ENCODE measurements at places on chromosomes 3 and 15. TPM values are rescaled to one million over a fixed set of nuclear protein-coding genes. Genes with fewer than 3 reads are reported as not detected.

Gene ZKSCAN7
- 4.5 TPM for total RNA-seq

Gene PARP6
- total RNA-seq, result 24.7 TPM

Gene MYO5C
- not detected for total RNA-seq

DNA sequence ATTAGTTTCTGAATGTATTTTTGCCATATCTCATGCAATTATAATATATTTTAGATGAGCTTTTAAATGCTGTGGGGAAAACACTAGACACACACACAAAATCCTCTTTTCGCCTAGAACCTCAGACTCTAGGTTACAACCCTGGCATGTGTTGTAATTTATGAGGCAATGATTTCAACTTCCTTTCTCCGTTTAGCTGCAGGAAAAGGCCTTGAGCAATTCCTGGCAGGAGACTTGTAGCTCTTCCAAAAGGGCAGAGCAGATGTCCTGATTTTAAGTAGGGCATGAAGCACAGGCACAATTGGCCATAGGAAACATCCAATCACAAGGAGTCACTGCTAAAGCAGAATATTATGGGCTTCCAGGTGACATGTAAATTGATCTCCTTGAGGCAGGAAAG, 82.0 kb downstream of the GPR156 start:
- H3K4me3 ChIP-seq, result no peak overlapping the region
- peaks cover 8% of the 10 kb centered on the region for H3K4me1 ChIP-seq
- DNase-seq, result peak; percentile 91
- no peaks in the 10 kb centered on the region for H3K27me3 ChIP-seq

Gene OSTN
- total RNA-seq, result not detected

GRCh38 chr3:192687488-192688152, 39.7 kb downstream of the FGF12 start:
- DNase-seq, result no peak
- H3K4me3 ChIP-seq, result no peak overlapping the region
- H3K27ac ChIP-seq, result no peak overlapping the region
- no peaks in the 10 kb centered on the region for H3K36me3 ChIP-seq

DNA sequence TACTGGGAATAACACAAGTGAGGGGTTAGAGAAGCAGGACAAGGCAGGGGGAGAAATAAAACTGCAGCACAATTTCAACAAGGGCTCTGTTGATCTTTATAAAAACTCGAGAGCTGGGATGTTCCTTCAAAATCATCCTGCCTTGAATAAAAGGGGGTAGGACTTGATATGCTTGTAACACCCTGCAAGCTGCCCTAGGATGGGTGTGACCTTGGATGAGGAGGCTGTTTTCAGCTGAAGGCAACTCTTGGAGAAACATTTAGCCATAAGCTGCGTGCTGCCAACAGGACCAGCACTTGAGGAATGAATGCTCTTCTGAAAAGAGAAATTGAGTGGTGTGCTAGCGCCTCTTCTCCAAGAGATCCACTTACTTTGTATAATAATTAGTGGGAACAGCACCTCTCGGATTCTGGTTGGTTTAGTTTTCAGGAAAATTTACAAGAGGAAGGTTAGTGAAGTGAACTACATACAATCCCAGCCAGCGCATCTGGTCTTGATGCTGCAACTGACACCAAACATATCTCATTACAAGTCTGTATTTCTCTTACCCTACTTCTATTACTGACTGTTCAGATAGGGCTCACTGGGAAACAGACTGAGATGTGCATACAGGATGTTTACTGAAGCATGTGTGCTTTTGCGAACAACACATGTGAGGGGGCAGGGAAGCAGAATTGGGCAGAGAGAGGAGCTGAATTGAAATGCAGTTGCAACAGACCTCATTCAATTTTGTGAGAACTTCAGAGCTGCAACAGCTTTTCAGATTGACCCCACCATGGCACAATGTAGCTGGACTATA, 643.0 kb upstream of the GOLIM4 start:
- H3K36me3 ChIP-seq, result no peaks in the 10 kb centered on the region
- no peaks in the 10 kb centered on the region for H3K4me1 ChIP-seq
- no peak overlapping the region for H3K27ac ChIP-seq
- no peak overlapping the region for H3K4me3 ChIP-seq

Gene KNG1
- not detected for total RNA-seq

DNA sequence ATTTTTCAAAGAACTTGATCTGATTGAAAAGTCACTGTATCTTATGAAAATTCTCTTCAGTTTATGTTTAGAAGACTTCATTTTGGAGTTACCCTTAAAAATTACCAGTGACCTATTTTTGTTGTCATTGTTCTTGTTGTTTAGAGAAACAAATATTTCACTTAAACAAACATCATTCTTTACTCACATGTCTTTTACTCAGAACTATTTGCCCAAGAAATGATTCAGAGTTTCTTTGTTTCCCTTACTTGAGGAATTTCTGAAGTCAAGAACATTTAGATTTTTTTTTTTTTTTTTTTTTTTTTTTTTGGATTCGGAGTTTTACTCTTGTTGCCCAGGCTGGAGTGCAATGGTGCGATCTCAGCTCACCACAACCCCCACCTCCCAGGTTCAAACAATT, 259.6 kb upstream of the UBE2E1 start:
- no peaks in the 10 kb centered on the region for H3K4me1 ChIP-seq
- no peak for DNase-seq
- H3K4me3 ChIP-seq, result no peak overlapping the region
- no peak overlapping the region for H3K27ac ChIP-seq

DNA sequence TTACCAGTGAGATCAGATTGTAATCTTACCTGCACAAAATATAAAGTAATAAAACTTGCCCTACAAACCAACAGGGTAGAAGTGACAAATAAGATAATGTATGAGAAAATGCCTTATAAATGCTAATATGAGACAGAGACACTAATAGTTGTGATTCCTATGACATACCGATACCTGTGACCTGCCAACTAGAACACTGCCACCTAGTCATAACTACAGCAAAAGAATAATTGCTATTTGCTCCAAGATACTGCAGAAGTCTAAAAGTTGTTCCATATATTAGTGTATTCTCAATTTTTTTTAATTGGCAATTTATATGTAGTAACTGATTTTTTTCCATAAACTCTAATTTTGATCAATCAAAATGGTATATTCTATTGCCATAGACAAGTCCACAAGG, 25.3 kb upstream of the GP5 start:
- peaks cover 14% of the 10 kb centered on the region for H3K4me1 ChIP-seq
- H3K27ac ChIP-seq, result no peak overlapping the region
- H3K36me3 ChIP-seq, result peaks cover 84% of the 10 kb centered on the region

- peaks cover 14% of the 10 kb centered on the region for H3K4me1 ChIP-seq
- H3K36me3 ChIP-seq, result peaks cover 16% of the 10 kb centered on the region
- no peak overlapping the region for H3K4me3 ChIP-seq
- no peaks in the 10 kb centered on the region for H3K27me3 ChIP-seq
These were observed 13.5 kb downstream of the TARS3 start for GRCh38 chr15:101710806-101711205.

DNA sequence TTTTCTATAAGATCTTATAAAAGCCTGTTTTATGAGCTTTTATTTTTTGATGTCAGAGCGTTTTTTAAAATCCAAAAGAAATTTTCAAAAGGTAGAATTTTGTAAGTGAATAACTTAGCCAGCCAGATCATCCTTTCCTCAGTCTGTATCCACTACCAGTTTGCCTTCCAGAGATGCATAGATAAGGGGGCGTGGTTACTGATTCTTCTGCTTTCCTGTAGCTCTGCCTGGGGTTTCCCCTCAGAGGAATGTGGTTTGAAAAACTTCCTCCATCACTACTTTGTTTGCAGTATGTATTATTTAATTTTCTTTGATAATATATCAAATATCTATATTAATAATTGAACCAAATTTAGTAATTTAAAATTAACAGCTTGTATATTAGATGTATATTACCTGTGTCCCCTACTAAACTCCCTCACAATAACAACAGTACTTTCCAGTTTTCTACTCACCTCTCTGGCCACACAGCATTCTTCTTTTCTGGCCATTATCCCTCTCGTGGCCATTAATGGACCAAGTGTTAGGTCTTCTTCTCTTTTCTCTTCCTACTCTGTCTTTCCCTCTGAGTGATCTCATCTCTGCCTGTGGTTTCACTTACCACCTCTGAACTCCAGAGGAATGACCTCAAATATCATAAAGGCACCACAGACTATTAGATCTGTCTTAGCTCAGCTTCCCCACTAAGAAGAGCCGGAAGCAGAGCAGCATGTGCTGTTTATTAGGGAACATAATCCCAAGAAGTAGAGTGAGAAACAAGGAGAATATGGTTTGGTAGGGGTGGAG, 239.7 kb downstream of the UBE2E2 start:
- H3K27me3 ChIP-seq, result no peaks in the 10 kb centered on the region
- H3K36me3 ChIP-seq, result no peaks in the 10 kb centered on the region
- H3K4me1 ChIP-seq, result peaks cover 4% of the 10 kb centered on the region
- no peak overlapping the region for H3K4me3 ChIP-seq
- peak; percentile 24 for DNase-seq

GRCh38 chr15:66715720-66716655, 14.0 kb downstream of the SMAD6 start:
- no peak for DNase-seq
- H3K4me1 ChIP-seq, result peaks cover 40% of the 10 kb centered on the region
- no peak overlapping the region for H3K4me3 ChIP-seq
- no peak overlapping the region for H3K27ac ChIP-seq

Gene PLIN1
- total RNA-seq, result not detected

- DNase-seq, result peak; percentile 85
- H3K27me3 ChIP-seq, result no peaks in the 10 kb centered on the region
- no peak overlapping the region for H3K4me3 ChIP-seq
- H3K4me1 ChIP-seq, result no peaks in the 10 kb centered on the region
- H3K36me3 ChIP-seq, result no peaks in the 10 kb centered on the region
- no peak overlapping the region for H3K27ac ChIP-seq
These were observed 30.6 kb upstream of the CERS3 start for GRCh38 chr15:100559330-100559729.

GRCh38 chr15:90880381-90881145, 3.7 kb upstream of the FES start:
- no peak overlapping the region for H3K27ac ChIP-seq
- peaks cover 5% of the 10 kb centered on the region for H3K36me3 ChIP-seq
- DNase-seq, result no peak
- peaks cover 4% of the 10 kb centered on the region for H3K4me1 ChIP-seq

DNA sequence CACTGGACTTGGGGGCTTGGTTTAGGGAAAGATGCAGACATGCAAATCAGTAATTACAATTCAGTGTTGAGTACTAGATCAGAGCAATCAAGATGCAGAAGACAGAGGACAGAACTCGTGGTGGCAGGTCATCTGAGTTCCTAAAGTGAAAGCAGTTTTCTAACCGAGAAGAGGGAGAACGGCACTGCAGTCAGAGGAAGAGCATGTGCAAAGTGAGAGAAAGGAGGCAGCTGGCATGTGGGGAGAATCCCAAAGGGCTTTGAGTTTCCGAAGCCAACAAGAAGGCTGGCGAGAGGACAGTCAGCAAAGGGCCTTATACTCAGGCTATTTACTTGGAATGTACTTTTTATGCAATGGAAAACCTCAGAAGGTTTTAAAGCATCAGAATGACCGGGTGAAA, 87.0 kb downstream of the ANP32A start:
- H3K4me3 ChIP-seq, result no peak overlapping the region
- H3K36me3 ChIP-seq, result no peaks in the 10 kb centered on the region
- H3K27ac ChIP-seq, result no peak overlapping the region
- DNase-seq, result no peak

Gene MUSTN1
- total RNA-seq, result not detected

- H3K4me1 ChIP-seq, result no peaks in the 10 kb centered on the region
- no peak overlapping the region for H3K4me3 ChIP-seq
- no peaks in the 10 kb centered on the region for H3K27me3 ChIP-seq
- no peaks in the 10 kb centered on the region for H3K36me3 ChIP-seq
These were observed 469.6 kb downstream of the EDEM1 start for GRCh38 chr3:5657106-5657505.

Gene DOCK3
- 0.51 TPM for total RNA-seq

- H3K27me3 ChIP-seq, result peaks cover 11% of the 10 kb centered on the region
- H3K4me1 ChIP-seq, result no peaks in the 10 kb centered on the region
- no peak for DNase-seq
- H3K4me3 ChIP-seq, result no peak overlapping the region
These were observed 78.3 kb downstream of the WNT7A start for GRCh38 chr3:13801361-13802204.

DNA sequence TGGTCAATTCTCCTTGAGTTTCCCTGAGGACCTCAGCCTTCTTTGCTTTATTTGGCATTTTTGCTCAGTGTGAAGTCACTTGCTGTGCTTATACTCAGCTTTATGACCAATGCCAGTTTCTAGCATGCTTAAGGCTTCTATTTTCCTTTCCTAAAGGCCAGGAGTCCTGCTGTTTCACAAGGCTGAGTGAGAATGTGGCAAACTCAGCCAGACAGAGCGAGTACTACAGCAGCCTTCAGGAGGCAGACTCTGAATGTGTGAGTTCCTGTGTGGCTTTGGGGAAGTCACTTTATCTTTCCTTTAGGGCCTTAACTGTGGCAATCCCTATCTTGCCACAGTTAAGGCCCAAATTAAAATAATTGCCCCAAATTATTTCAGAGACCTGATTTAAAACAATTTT, 213.2 kb upstream of the MRPL3 start:
- H3K36me3 ChIP-seq, result no peaks in the 10 kb centered on the region
- no peaks in the 10 kb centered on the region for H3K27me3 ChIP-seq
- H3K4me3 ChIP-seq, result no peak overlapping the region
- peak; percentile 53 for DNase-seq
- no peaks in the 10 kb centered on the region for H3K4me1 ChIP-seq

DNA sequence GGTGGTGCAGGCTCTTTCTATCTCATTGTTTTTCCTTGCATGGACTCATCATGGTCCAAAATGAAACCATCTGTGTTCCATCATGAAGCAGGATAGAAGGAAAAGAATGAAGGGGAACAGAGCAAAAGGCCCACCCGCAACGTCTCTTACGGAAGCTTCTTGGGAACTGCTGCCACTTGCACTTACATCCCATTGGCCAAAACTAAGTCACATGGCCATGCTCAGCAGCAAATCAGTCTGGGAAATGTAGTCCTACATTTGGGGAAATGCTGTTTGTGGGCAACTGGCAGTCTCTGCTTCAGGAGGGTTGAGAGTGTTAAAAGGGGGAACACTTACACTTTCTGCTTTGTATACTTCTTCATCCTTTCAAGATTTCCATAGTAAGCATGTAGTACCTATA, 191.6 kb downstream of the SV2B start:
- no peak for DNase-seq
- no peak overlapping the region for H3K4me3 ChIP-seq

Gene MESP1
- not detected for total RNA-seq

Gene IQCH
- 4.1 TPM for total RNA-seq

- no peak overlapping the region for H3K4me3 ChIP-seq
- no peak overlapping the region for H3K27ac ChIP-seq
- no peaks in the 10 kb centered on the region for H3K27me3 ChIP-seq
- H3K36me3 ChIP-seq, result peaks cover 98% of the 10 kb centered on the region
- peak; percentile 35 for DNase-seq
These were observed 44.1 kb downstream of the SLTM start for GRCh38 chr15:58889363-58889762.

- H3K27ac ChIP-seq, result no peak overlapping the region
- DNase-seq, result peak; percentile 4
- H3K4me3 ChIP-seq, result no peak overlapping the region
- H3K27me3 ChIP-seq, result no peaks in the 10 kb centered on the region
These were observed 257.4 kb downstream of the SQOR start for GRCh38 chr15:45892182-45892581.

Gene FOXL2NB
- total RNA-seq, result 0.54 TPM

All from GM23248 (cell line).